ENCODE measurements at places on chromosomes 1 and 21.

- DNase-seq = no peak
These were observed 16.0 kb downstream of the SH3BGR start for GRCh38 chr21:39467746-39468145.

GRCh38 chr1:37989361-37989930, 376 bp downstream of the SF3A3 start:
- DNase-seq = peak; percentile 53

- no peak for DNase-seq
These were observed 75.7 kb upstream of the KIF26B start for GRCh38 chr1:245079021-245079609.

- peak; percentile 92 for DNase-seq
These were observed at the start of gene DNALI1 for GRCh38 chr1:37556712-37557196. Gene DNALI1 (plus strand): TSS chr1:37556940. CDS start chr1:37556995, 55 bp downstream.

DNA sequence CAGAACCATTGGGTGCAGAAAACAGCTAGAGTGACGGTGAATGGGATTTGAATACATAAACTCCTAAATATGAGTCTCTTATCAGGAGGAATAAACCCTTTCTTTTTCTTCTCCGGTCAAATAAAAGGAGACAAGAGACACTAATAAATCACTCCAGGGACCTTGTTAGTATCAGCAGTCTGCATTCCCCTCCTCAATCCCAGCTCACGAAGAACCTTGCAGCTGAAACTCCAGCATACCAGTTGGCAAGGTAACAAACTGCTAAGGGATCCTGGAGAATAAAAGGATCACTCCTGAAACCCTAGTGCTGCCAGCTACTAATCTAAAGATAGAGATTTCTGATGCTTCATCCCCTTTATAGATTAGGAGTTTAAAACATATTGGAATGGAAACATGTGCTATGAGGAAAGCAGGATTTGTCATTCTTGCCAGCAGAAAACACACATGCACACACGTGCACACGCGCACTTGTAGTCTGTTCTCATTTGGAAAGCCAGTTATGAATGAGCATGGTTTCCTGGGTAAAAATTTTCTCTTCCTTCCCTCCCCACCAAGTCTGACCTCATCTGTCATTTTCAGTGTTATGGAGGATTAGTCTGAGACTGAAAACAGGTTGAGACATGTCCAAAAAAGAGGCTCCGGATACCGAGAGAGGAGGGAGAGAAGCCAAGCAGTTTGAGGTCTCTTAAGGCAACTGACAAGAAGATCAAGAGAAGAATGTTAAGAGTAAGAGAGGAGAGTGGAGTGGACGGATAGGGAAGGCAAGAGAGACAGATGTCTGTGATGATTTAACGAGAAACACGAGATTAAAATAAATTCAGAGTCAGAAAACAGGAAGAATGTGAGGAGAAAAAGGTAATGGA, 10.9 kb downstream of the IER5 start:
- no peak for DNase-seq

DNA sequence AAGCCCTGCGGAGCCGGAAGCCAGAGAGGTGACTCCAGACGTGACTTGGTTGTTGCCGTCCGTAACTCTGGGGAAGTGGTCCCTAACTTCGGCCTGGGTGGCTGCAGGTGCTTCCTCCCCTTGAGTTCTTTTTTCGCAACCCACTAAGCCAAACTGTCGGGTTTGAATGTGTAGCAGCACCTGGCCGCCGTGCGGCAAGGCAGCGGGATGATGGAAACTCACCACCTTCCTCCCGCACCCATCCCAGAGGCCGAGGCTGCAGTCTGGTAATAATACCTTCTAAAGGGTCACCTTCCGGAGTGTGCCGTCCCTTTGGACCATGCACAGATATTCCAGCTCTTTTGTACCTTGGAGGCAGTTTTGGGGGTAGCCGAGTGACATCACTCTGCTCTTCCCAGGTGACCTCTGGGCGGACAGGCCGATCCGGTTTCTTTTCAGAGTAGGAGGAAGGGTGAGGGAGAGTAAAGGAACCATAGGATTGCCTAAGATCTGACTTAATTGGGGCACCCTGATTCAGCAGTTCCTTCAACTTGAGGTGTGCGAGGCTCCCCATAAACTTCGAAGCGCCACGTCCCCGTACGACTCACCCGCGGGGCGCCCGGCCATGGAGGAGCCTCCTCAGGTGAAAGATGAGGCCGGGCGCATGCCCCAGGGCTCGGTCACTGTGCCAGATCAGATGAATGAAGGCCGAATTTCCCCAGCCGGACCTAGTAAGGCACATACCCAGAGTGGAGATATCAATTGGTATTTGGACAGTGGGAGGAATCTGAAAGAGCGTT, 1.0 kb downstream of the KCNK1 start:
- DNase-seq = no peak

- DNase-seq = no peak
These were observed 95.4 kb downstream of the POFUT2 start for GRCh38 chr21:45192332-45192731.

Data from left hindlimb (tissue), 1 donor.